ENCODE measurements at places on chromosomes 2 and 18. TPM values are rescaled to one million over a fixed set of nuclear protein-coding genes. Genes with fewer than 3 reads are reported as not detected.

GRCh38 chr18:9947248-9947647, 33.4 kb downstream of the VAPA start:
- no peak for DNase-seq
- H3K27ac ChIP-seq: no peak overlapping the region
- no peaks in the 10 kb centered on the region for H3K4me1 ChIP-seq
- H3K27me3 ChIP-seq: no peaks in the 10 kb centered on the region
- H3K4me3 ChIP-seq: no peak overlapping the region

The LRRTM4 gene
- 17.3 TPM for total RNA-seq

The RBM44 gene
- 0.34 TPM for total RNA-seq

DNA sequence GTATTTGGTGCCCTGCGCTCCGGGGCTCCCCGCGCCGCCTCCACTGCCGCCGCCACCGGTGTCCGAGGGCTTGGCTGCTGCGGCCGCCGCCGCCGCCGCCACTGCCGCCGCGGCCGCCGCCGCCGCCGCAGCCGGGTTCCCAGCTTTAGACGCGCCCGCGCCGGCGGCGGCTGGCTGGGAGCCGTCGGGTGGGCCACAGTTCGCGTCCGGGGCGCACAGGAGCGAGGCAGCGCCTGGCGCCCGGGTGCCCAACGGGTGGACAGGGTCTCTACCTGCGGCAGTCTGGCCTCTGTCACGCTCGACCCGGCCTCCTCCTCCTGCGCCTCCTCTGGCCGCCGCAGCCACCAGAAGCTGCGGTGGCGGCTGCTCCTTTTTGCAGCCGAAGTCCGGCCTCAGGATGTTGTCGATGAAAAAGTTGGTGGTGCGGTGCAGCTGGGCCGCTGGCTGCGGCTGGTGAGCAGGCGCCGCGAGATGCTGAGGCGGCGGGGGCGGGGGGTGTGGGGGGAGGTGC, 951 bp downstream of the EN1 start:
- no peak overlapping the region for H3K27ac ChIP-seq
- H3K27me3 ChIP-seq: peaks cover 100% of the 10 kb centered on the region
- no peak overlapping the region for H3K4me3 ChIP-seq
- no peaks in the 10 kb centered on the region for H3K36me3 ChIP-seq
- DNase-seq: peak; percentile 66

The DYNC1I2 gene
- total RNA-seq: 174 TPM

GRCh38 chr2:144431392-144431783, 88.5 kb downstream of the ZEB2 start:
- no peaks in the 10 kb centered on the region for H3K27me3 ChIP-seq
- H3K36me3 ChIP-seq: peaks cover 9% of the 10 kb centered on the region
- H3K27ac ChIP-seq: no peak overlapping the region
- peak; percentile 54 for DNase-seq
- peaks cover 31% of the 10 kb centered on the region for H3K4me1 ChIP-seq
